NCI-H82 (cell line): ENCODE measurements at places on chromosomes 2 and 18.

GRCh38 chr18:44987371-44987770 is 306.7 kb downstream of the SETBP1 start:
- no peak for DNase-seq

DNA sequence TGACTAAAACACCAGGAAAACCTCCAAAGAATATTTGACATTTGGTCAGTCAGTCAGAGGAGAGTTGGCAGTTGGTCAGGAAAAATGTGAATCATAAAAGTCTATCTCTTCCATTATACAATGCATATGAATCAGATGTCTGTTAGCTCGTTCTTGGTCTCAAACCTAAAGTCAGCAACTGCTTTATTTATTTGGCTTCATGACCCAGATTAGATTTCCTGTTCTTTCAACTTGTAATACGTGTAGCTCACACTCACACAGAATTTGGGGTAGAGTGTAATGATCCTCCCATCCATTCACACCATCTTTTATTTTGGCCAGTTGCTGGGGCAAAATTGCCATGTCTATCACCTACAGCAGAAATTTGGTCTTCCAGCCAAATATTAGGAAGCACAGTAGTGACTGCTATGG is 81.9 kb upstream of the COL5A2 start:
- no peak for DNase-seq

DNA sequence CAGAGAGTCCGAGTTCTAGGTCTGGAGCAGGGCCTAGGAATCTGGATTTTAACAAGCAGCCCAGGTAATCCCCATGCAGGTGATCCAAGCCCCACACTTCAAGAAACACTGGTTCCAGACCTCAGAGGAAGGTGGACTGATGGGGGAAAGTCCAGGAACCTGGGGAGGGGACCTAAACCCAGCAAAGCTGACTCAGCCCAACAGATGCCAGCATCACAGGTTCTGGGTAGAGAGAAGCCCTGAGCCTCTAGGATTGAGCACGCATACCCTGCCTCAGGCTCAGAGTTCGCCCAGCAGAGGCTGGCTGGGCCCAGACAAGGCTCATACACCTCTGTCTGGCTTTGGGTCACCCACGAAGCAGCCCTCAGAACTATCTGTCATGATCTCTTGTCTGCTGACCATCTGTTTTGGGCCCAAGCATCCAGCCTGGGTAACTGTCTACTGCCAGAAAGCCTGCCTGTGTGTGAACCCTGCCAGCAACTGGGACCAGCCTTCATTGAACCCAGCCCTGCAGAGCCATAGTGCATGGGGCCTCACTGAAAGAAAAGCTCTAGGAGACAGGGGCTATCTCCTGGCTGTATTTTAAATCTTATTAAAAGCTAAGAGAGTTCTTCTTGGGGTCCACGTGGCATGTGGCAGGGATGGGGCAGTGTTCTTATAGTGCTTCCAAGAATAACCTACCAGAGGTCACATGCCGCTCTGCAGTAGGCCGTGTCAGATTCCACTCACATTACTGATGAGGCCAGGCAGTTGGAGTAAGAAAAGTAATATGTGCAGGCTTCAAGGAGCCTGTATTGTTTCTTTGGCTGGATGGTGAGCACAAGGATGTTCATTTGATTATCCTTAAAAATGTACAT is 7.4 kb downstream of the TMEM127 start:
- DNase-seq, result peak; percentile 67

- DNase-seq, result no peak
Measured at GRCh38 chr2:113077921-113078320, 10.2 kb downstream of the IL1F10 start.

- DNase-seq, result peak; percentile 86
Measured at GRCh38 chr2:120109186-120110061, 96.5 kb downstream of the EPB41L5 start.

GRCh38 chr2:127847931-127848330 is 10.0 kb downstream of the POLR2D start:
- DNase-seq, result no peak

DNA sequence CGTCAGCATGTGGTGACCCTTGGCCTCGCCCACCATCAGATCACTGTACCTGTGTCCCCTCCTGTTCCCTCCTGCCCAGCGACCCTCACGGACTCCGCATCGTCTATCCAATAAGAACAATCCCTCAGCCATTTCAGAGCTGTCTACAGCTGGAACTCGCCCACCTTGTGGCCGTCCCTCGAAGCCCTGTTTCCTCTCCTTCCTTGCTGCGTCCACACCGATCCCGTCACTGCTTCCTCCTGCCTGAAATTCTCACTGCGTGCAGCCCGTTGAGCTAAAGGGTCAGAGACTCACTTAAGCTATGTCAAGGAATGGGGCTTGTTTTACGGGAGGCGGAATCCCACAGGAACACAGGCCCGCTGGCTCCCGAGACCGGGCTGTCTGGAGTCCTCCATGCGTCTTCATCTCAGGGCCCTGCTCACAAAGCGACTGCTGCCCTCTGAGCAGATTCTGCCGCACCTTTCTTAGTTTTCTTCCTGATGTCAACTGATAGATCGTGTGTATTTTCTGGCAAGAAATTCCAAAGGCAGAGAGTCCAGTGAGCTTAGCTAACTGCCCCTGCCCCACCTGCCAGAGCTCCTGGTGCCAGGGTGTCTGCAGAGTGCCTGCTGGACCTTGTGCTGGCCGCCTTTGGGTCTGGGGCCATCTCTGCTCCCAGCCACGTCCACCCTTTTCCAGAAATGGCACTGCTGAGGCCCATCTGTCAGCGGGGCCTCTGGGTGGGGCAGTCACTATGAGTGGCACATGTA is 35.3 kb downstream of the KLHL29 start:
- no peak for DNase-seq

GRCh38 chr2:27808984-27809383 is 37.5 kb downstream of the MRPL33 start:
- no peak for DNase-seq

GRCh38 chr2:240913810-240914644 is 7.9 kb downstream of the CROCC2 start:
- DNase-seq, result peak; percentile 76

GRCh38 chr18:42614619-42615293 is 500.7 kb downstream of the RIT2 start:
- DNase-seq, result peak; percentile 94

GRCh38 chr2:207148020-207148419 is 17.7 kb downstream of the KLF7 start:
- no peak for DNase-seq

GRCh38 chr2:238569507-238570195 is 142.9 kb downstream of the ASB1 start:
- DNase-seq, result no peak

DNA sequence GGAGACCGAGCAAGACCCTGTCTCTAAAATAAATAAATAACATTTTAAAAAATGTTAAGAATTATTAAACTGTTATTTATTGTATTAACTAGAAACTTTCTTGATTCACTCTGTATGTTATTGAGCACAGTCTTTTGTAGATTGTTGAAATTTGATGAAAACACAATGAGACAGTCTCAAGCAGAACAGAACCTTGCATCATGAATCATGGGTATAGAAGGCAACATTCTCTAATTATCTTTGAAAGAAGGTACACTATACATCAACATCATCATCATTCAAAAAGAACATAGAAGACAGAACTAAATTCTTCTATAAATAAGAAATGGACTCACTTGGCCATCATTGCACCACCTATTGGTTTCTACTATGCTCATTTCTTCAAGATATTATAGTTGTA is 67.7 kb downstream of the SLC8A1 start:
- DNase-seq, result no peak

DNA sequence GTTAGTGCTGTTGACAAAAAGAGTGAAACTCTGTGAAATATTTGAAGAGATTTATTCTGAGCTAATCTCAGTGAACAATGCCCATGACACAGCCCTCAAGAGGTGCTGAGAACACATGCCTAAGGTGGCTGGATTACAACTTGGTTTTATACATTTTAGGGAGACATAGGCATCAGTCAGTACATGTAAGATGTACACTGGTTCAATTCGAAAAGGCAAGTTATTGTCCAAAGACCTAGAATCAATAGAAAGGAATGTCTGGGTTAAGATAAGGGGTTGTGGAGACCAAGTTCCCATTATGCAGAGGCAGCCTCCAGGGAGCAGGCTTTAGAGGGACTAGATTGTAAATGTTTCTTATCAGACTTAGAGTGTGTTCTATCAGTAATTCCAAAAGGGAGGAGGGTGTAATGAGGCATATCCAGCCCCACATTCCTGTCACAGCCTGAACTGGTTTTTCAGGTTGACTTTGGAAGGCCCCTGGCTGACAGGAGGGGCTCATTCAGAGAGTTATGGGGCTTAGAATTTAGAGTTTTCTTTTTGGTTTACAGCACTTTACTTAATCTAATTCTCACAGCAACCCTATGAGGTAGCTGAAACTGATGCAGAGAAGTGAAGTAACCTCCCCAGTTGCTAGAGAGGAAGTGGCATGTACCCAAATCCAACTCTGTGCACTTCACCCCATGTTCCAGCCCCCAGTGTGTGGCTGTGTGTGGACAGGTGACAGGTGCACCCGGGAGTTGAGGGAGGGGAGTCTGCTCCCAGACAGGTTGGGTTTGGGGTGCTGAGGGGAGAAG is 28.3 kb upstream of the ASAP2 start:
- DNase-seq, result no peak

DNA sequence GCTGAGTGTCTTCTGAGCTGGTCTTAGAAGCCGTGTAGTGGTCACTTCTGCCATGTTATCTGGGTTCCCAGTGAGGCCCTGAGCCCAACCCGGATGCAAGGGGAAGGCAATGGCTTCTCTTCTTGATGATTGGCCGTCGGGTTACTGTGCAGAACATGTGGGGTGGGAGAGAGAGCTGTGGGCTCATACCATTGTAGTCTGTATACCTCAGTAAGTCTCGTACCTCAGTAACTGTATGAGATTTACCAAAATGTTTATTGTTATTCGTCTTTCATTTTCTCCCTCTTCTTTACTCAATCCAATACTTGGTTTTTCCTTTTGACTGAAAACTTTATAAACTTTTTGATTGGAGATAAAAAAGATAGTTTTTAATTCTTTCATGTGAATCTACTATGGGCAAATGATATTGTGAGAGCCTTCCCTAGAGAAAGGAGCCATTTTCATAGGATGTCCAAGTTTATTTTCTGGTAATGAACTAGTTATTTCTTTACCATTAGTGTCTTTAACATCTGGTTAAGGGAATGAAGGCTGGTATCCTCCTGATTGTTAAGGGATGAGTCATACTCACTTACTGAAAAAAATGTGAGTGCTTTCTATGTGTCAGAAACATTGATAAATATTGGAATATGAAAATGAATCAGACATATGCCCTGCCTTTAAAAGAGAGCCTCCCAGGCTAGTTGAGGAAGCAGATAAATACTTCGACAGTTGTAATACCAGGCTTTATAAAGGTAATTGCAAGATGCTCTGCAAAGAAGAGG is 129.9 kb downstream of the PRPF40A start:
- DNase-seq, result no peak

GRCh38 chr2:69210385-69210784 is 176.6 kb downstream of the GFPT1 start:
- no peak for DNase-seq

- DNase-seq, result peak; percentile 84
Measured at GRCh38 chr2:177254433-177255226, 9.9 kb downstream of the NFE2L2 start.

DNA sequence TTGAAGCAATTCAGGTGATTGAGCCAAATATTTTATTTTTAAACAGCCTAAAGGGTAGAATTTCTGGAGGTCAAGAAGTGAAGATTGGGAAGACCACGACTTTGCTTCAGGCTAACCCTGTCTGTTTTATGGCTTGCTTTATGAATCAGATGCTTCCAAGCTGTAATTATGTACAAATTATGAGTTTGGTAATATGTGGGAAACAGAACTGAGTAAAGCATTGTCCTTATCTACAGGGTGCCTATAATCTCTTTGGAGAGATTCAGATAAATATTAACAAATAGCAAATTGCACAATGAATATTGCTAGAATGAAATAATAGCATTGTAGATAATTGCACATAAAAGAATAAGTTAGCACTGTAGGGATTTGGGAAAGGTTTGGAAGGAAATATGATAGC is 539.4 kb upstream of the CDH2 start:
- no peak for DNase-seq

- peak; percentile 36 for DNase-seq
Measured at GRCh38 chr2:10410001-10410822, 37.9 kb downstream of the ODC1 start.

DNA sequence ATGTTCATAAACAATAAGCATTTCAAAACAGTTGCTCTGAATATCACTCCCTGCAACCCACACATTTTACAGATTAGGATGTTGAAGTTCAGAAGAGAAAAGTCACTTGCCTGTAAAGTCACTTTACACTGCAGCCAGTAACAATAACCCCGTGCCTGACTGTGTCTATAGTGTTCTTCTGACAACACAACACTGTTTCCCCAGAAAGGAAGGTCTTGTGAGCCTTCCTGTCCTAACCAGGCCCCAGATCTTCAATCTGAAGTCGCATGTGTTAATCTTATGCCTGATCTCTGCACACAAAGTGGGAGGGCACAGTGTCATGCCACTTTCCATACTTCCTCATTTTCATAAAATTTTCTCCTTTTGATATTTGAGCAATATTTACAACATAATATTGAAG is 120.2 kb downstream of the FEZ2 start:
- DNase-seq, result no peak

DNA sequence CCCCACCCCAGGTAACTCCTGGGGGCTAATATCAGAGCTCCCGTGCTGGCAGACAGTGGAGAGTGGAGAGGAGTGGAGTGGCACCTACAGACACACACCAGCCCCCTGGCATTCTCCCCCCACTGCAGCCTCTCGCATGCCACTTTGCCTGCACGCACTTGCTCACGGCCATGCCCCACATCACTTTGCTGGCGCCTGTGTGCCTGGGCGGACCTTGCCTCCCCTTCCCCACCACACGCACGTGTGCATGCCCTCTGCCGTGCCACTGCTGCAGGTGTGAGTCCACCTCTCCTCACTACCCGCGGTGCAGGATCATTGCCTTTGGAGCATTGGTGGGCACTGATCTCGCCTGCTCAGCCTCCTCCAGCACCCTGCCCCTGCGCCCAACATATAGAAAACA is 72.6 kb upstream of the DOK6 start:
- DNase-seq, result no peak

- peak; percentile 36 for DNase-seq
Measured at GRCh38 chr2:78999406-78999805, 26.1 kb upstream of the REG3G start.

DNA sequence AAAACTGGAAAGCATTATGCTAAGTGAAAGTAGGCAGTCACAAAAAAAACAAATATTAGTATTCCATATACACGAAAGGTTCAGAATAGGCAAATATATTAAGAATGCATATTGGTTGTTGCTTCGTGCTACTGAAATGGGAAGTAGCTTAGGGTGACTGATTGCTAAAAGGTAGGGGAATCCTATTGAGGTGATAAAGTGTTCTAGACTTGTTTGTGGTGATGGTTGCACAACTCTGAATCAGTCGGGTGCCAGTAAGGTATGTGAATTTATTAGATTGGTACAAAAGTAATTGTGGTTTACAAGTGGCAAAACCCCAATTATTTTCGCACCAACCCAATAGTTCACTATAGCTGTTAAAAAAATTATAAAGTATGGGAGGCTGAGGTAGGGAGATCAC is 20.7 kb downstream of the USP34 start:
- no peak for DNase-seq
